ENCODE measurements at places on chromosomes 3 and 15.

- DNase-seq = peak; percentile 19
These were observed 25.8 kb downstream of the USP4 start for GRCh38 chr3:49313896-49314688.

- no peak for DNase-seq
These were observed 44.9 kb upstream of the KBTBD12 start for GRCh38 chr3:127870156-127870555.

- no peak for DNase-seq
These were observed 265.0 kb downstream of the IL20RB start for GRCh38 chr3:137222736-137223225.

DNA sequence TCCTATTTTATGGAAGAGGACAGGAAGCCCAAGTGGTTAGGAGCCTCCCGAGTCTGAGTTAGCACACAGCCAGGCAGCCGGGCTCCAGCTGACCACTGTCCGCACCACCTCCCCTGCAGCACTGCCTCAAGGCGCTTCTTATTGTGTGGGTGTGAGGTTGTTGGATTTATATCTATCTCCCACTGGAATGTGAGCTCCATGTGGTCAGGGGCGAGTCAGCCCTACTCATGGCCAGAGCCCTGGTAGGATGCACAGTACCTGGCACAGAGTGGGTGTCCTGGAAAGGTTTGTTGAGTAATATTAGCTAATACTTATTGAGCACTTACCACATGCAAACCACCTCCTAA, 9.7 kb upstream of the FBLN2 start:
- no peak for DNase-seq

GRCh38 chr3:62433396-62433795, 60.0 kb upstream of the FEZF2 start:
- DNase-seq = no peak

DNA sequence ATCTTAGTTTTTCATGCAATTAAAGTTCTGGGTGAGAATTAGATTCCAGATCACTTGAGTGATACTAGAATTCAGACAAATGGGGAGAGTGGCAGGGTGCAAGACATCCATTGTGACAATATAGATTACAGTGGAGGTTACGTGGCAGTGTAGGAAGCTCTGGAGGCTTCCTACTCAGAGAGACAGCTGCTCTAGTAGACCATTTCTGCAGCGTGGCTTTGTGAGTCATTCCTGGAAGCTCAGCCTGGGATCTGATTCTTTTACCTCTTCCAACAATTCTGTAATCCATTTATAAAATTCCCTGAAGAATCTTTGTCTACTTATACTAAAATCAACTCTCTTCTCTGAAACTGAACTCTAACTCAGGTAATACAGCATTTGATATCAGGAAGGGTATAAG, 90.4 kb upstream of the ASB14 start:
- DNase-seq = peak; percentile 3

GRCh38 chr15:91627473-91628278, 225.8 kb upstream of the SLCO3A1 start:
- no peak for DNase-seq

DNA sequence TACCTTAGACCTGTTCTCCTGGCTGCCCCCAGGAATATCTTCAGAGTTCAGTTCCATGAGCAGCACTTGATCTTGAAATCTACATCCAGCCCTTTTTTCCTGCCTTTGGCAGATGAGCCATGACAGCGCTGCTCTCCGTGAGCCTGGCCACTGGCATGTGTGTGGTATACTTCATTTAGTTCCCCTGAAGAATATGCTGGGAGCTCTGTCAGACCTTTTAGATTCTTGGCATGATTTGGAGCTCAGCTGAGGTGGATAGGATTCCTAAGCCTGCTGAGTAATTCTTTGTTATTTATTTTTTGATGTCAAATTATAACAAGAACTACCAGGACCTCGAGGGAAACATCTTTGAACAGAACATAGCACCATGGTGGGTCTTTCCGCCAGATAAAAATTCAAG, 121.7 kb downstream of the EDEM1 start:
- no peak for DNase-seq

- DNase-seq = peak; percentile 44
These were observed 30.1 kb downstream of the FBLN2 start for GRCh38 chr3:13579063-13579462.

- DNase-seq = no peak
These were observed 34.2 kb upstream of the GALNT15 start for GRCh38 chr3:16140116-16140893.

DNA sequence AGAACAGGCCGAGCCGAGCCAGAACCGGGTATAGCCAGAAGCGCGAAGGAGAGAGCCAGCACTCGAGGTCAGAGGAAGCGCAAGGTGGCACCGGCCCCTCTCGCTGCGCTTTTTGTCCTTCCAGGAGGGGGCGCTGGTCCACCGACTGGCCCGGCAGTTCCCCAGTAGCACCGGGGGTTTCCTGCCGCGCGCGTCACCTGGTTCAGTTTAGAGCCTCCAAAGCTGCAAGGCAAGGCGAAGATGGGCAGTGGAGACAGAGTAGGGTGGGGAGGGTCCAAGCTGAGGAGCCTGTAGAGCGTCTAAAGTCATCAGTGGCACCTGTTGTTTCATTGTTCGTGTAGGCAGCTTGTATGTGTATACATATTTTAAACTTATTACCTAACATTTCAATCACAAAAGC, 7.6 kb upstream of the NR2E3 start:
- DNase-seq = peak; percentile 7

- no peak for DNase-seq
These were observed 2.0 kb downstream of the ISLR start for GRCh38 chr15:74175271-74176191.

DNA sequence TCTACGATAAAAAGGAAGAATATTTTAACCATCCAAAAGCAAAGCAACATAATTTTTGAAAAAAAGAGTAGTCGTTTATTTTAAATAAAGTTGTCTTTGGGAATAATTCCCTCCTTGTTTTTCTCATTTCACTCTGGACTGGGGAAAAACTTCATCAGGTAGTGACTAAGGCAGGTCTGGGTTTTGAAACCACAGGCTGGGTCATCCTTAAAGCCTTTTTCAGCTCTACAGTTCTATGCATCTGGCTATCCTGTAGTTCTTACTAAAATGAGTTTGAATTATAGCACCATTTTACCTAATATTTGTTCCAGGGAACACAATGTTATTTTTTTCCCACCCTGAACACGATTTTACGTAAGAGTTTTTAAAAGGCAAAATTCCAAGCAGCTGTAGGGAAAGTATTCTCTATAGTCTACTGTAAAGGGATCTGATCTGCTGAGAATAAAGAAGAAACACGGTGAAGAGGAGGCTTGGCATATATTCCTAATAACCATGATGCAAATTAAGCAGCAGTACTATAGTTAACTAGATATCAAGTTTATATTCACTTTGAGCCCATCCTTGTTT, 107.7 kb downstream of the OSBPL10 start:
- DNase-seq = no peak

Data from suppressor macrophage (primary cell).